Stimulated activated CD4-positive, alpha-beta T cell treated with anti-CD3 and anti-CD28 coated beads, Interleukin-1b, Interleukin-23, amount 100 ng/mL, for 1 hour (primary cell): ENCODE measurements at places on chromosomes 5 and 9.

GRCh38 chr5:72752909-72753308, 63.6 kb upstream of the TNPO1 start:
- no peak for DNase-seq

DNA sequence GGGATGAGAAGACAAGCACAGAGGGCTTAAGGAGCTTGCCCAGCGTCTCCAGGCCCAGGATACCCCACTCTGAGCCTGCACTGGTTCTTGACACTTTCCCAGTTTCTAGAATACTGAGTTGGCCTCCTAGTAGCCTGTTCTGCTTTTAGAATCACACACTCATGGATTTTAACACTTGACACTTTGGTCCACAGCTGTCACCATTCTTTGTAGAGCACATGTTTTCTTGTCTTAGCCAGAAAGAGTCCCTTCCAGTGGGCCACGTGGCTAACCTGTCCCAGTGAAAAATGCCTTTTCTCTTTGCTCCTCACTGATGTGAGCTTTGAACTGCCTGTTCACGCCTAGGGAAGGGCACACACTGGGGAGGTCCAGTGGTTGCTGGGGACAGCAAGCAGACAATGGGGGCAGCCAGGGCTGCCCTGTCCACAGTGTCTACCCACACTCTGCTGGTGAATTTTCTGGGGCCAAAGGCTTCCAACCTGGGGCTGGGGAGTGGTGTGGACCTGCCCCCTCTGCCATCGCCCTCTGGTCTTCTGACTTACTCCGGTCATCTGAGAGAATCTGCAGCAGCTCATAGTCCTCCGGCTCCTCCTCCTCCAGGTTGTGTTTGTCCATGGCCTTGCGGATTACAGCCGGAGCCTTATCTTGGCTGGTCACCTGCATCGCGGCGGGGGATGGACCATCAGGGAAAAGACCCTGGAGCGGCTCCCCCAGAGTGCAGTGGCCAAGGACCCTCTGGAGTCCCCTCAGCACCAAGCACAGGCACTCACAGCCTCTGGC, 21.1 kb downstream of the RALGDS start:
- DNase-seq = no peak

GRCh38 chr5:68032216-68032762, 183.3 kb upstream of the PIK3R1 start:
- no peak for DNase-seq

GRCh38 chr9:14156046-14156445, 157.9 kb downstream of the NFIB start:
- DNase-seq = no peak

DNA sequence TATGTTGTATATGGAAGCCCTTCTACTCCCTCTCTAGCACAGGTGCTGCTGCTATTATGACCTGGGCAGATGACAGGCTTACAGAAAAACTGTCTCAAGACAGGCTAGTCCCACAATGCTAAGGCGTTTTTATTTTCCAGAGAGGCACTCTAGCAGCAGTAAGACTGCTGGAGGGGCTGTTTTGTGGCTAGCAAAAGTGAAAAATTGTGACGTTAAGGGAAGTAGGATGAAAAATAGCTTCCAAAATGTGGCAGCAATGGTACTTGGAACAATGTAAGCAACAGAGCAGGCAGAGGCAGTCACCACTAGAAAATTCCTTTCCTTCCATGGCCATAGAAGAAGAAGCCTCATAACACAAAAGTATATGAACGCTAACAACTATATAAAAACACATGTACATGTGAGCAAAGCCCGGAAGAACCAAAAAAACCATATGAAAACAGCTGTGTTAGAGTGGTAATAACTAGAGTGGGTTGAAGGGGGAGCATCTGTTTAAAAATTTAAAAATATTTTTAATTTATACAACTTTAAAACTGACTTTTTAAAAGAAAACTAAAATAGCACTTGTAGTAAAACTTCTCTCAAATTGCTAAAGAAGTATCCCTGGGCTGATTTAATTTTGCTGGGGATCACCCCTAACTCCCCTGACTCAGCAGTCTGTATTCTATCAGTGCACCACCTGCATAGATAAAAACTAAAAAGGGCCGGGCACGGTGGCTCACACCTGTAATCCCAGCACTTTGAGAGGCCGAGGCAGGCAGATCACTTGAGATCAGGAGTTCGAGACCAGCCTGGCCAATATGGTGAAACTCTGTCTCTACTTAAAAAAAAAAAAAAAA, 30.6 kb downstream of the CLINT1 start:
- DNase-seq = no peak

GRCh38 chr5:151113651-151114050, 32.8 kb upstream of the TNIP1 start:
- no peak for DNase-seq

DNA sequence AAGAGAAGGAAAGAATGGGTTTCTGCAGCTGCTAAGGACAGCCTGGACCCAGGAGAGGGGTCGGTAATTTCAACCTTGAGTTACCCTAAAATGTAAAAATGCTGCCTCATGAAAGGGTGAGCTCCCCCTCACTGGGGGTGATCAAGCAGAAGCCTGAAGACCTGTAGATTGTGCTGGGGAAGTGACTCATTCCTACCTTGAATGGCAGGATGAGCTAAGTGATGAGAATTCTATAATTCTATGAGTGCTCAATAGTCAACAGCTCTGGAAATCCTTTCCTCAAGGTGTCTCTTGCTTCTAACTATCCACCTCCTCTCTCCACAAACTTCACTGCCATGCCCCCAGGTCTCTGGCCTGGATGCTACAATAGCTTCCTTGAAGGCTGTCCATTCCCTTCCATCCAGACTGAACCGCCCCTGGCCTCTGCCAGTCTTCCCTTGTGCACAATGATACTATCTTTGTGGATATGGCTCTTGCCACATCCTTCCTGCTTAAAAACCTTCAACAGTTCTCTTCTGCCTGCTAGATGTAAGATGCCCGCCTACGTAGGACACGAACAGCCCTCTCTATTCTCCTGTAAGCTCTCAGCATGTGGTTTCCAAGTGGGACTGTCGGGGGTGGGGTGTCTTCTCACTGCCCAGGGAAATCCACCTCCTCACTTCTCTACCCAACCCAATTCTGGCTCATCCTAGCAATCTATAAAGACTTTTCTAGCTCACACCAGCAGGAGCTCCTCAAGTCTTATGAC, 50.6 kb downstream of the PTPN3 start:
- no peak for DNase-seq

DNA sequence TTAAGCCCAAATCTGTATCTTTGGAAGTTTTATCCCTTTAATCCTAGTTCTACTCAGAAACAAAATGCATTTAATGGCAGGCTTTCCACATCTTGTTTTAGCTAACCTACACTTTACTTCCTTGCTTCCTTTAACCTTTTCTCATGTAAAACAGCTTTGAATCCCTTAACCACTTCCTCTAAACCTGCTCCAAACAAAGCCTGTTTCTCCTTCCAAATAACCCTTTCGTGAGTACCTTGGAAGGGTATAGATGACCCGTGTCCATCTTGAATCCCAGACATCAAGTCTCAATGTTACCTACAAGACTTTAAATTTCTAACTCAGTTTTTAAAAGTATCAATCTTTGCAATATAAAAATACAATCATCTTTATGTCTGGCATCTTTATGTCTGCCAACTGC, 78.4 kb downstream of the DROSHA start:
- DNase-seq = no peak

GRCh38 chr5:134920848-134921575, 16.1 kb downstream of the PCBD2 start:
- DNase-seq = no peak

GRCh38 chr5:148751025-148751424, 75.4 kb upstream of the ADRB2 start:
- no peak for DNase-seq

DNA sequence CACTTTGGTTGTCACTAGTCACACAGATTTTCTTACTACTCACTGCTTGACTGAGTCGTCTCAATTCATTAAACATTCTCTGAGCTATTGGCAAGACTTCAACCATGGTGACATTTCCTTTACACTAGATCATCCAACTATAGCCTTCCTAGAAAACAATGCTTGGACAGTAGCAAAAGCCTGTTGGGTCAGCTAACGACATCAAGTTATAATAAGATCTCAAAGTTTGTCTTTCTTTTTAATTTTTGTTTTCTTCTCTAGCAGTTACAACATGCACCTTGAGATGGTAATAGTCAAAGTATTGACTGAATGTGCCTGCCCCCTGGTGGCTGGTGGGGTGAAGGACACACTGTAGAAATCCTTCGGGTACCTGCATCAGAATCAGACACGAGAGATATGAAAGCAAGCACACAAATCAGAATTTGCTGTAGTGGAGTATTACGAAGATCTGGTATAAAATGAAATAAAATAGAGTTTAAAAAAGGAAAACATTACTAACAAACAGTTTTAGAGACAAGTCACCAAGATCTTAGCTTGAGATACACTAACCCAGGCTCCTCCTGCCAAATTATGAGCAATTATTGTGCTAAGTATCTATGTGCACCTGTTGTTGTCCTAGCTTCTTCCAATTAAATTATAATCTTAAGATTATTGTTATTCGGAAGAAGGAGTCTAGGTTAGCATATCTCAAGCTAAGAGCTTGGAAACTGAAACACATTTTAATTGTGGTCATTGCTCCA, 81.2 kb downstream of the ARL15 start:
- peak; percentile 52 for DNase-seq

DNA sequence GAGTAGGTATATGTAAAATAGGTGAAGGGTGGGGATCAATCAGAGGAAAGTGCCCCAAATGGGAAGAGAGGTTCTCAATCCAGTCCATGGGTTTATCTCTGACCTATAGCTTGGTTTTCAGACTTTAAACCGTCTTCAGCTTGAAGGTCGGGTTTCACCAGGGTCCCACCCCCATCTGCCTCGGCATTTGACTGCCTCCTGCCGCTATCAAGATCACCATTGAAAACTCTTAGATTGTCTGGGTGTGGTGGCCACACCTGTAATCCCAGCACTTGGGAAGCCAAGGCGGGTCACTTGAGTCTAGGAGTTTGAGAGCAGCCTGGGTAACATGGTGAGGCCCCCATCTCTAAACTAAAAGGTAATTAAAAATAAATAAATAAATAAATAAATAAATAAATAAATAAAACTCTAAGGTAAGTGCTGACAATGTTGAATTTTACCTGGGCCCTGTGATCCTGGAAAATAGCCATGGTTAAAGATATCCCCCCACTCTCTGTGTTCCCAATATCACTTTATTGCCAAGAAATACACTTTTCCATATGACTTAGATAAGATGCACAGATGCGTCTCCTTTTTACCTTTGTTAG, 48.8 kb downstream of the TARS1 start:
- no peak for DNase-seq

- DNase-seq = no peak
Observed at GRCh38 chr9:13069498-13069897, 210.0 kb downstream of the MPDZ start.

DNA sequence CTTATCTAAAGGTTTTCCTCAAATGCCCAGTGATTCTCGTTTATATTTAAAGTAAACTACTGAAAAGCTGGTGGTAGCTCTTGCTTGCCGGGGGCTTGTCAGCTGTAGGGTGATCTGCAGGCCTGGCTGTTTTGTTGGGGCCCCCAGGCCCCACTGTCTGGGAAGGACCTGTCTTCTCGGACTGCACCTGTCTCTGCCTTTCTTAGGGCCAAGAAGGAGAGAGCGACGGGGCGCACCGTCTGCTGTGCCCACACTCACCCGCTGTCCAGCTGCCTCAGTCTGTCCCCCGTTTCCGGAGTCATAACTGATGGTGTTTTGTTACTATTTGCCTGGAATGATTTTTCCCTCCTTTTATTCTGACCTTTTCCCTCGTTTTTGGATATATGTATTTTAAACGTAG, 94.1 kb upstream of the CACNA1B start:
- DNase-seq = no peak

DNA sequence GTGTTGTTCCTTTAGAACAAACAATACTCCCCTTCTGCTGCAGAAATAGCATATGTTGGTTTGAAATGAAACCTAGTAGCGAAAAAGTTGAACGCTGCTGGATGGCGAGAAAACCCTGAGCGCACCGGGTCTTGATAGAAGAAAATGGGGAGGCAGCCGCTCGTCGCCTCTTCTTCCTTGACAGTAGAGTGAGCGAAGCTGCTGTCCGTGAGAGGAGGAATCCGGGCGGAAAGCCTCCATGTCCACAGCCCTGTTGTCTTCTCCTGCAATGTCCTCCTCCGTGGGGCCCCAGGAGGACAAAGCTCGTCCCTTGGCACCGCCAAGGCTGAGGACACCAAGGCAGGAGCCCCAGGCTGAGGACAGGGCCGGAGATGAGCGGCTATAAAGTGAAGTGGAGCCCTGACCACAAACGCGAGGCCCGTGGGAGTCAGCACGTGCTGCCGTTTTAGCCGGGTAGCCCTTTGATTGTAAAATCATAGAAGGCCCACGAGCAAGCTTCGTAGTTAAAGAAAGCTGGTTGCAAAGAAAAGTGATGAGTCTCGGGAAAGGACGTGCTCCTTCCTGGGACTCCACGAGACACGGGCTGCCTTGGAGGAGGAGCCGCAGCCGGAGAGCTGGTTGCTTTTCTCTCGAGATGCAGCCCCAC, 35.6 kb downstream of the MRPL36 start:
- no peak for DNase-seq

- DNase-seq = no peak
Observed at GRCh38 chr5:8528106-8528505, 659.2 kb downstream of the MTRR start.

- DNase-seq = no peak
Observed at GRCh38 chr5:138623053-138623452, 47.9 kb upstream of the HSPA9 start.

GRCh38 chr5:16932401-16932800, 3.7 kb downstream of the MYO10 start:
- DNase-seq = no peak
